Activated CD4-positive, alpha-beta memory T cell treated with anti-CD3 and anti-CD28 coated beads, Interleukin-2, amount 10 ng/mL, durations not matched to agents 7 days and 5 days (primary cell): ENCODE measurements at places on chromosomes 1 and 21. TPM values are rescaled to one million over a fixed set of nuclear protein-coding genes. Genes with fewer than 3 reads are reported as not detected.

AQP10 gene
- total RNA-seq = not detected

DNA sequence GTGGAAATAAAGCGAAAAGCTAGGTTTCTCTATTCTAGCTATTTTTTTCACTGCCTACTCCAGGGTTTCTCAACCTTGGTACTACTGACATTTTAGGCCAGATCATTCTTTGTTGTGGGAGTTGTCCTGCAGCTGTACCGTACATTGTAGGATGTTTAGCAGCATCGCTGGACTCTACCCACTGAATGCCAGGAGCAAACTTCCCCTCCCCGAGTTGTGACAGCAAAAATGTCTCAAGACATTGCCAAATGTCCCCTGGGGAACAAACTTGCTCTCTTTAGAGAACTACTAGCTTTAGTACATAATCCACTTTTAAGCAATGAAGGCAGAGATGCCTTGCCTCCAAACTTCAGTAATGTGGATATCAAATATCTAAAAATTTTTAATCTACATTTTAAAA, 122.8 kb downstream of the PLPPR5 start:
- no peak overlapping the region for H3K27ac ChIP-seq
- no peaks in the 10 kb centered on the region for H3K4me1 ChIP-seq
- H3K27me3 ChIP-seq = peaks cover 4% of the 10 kb centered on the region
- H3K36me3 ChIP-seq = peaks cover 4% of the 10 kb centered on the region

DNA sequence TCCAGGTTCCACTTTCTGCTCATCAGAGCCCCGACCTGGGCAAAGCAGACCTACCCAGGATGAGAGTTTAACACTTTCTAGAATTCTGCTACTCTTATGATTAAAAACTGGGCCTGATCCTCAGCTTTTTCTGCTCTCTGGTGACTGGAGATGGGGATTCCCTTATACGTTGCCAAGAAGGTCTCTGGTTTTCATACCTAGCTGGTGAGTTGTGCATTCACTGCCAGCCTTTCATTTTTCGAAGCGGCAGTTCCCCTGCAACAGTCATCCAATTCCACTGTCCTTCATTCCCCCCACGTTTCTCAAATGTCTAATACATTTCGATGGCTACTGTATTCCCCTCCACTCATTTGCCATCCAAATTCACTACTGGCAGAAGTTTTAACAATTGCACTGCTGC, 135.3 kb downstream of the ADSS2 start:
- H3K36me3 ChIP-seq = peaks cover 27% of the 10 kb centered on the region
- DNase-seq = no peak
- H3K4me1 ChIP-seq = peaks cover 36% of the 10 kb centered on the region
- H3K27ac ChIP-seq = no peak overlapping the region

TINAGL1 gene
- not detected for total RNA-seq

- DNase-seq = no peak
- H3K27me3 ChIP-seq = no peaks in the 10 kb centered on the region
- H3K36me3 ChIP-seq = no peaks in the 10 kb centered on the region
- peak overlapping the region; percentile 47 for H3K27ac ChIP-seq
- H3K4me1 ChIP-seq = peaks cover 80% of the 10 kb centered on the region
Observed at GRCh38 chr1:203325418-203326091, 20.2 kb downstream of the BTG2 start.

GRCh38 chr1:155320661-155321617, at the start of gene RUSC1:
Gene RUSC1, plus strand, starts transcription at chr1:155320894. Its CDS starts 880 bp downstream, at chr1:155321774.
- H3K4me1 ChIP-seq = peaks cover 46% of the 10 kb centered on the region
- H3K4me3 ChIP-seq = peak within 1 kb of the TSS; percentile 66
- peak; percentile 79 for DNase-seq
- peak within 1 kb of the TSS; percentile 46 for H3K27ac ChIP-seq
- H3K27me3 ChIP-seq = no peaks in the 10 kb centered on the region

INTS7 gene
- 28.4 TPM for total RNA-seq

DNA sequence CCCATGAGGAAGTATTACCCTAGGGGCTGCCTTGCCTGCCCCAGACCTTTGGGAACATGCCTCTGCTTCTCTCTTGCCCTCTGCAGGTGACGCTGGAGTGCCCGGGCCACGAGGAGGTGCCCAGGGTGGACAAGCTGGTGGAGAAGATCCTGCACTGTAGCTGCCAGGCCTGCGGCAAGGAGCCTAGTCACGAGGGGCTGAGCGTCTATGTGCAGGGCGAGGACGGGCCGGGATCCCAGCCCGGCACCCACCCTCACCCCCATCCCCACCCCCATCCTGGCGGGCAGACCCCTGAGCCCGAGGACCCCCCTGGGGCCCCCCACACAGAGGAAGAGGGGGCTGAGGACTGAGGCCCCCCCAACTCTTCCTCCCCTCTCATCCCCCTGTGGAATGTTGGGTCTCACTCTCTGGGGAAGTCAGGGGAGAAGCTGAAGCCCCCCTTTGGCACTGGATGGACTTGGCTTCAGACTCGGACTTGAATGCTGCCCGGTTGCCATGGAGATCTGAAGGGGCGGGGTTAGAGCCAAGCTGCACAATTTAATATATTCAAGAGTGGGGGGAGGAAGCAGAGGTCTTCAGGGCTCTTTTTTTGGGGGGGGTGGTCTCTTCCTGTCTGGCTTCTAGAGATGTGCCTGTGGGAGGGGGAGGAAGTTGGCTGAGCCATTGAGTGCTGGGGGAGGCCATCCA, 7.8 kb upstream of the HTR6 start:
- peaks cover 5% of the 10 kb centered on the region for H3K27me3 ChIP-seq
- H3K27ac ChIP-seq = no peak overlapping the region
- DNase-seq = no peak
- no peaks in the 10 kb centered on the region for H3K36me3 ChIP-seq
- no peak overlapping the region for H3K4me3 ChIP-seq
- peaks cover 22% of the 10 kb centered on the region for H3K4me1 ChIP-seq

- no peaks in the 10 kb centered on the region for H3K27me3 ChIP-seq
- H3K4me1 ChIP-seq = no peaks in the 10 kb centered on the region
- no peaks in the 10 kb centered on the region for H3K36me3 ChIP-seq
- no peak for DNase-seq
Observed at GRCh38 chr1:76625886-76626678, 241.2 kb upstream of the ST6GALNAC5 start.

SORT1 gene
- total RNA-seq = 3.2 TPM

DNA sequence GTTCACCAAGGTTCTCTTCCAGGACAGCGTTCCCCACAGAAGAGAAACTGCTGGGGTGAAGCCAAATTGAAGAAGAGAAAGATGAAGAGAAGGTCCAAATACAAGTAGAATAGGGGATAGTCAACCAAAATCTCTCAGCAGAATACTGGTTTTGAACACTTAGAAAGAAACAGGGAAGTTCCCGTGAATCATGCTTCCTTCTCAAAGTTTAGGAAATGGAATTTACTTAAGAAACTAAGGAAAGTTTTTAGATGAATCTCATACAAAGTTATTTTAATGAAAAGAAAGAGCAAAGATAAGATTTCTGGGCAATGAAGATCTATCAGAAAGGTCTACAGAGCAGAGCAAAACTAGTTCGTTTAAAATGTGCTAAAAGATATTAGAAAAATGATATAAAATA, 43.3 kb downstream of the EXO1 start:
- H3K4me1 ChIP-seq = peaks cover 8% of the 10 kb centered on the region
- H3K27ac ChIP-seq = no peak overlapping the region
- no peak overlapping the region for H3K4me3 ChIP-seq
- no peak for DNase-seq
- H3K36me3 ChIP-seq = peaks cover 32% of the 10 kb centered on the region
- no peaks in the 10 kb centered on the region for H3K27me3 ChIP-seq

- peaks cover 10% of the 10 kb centered on the region for H3K36me3 ChIP-seq
- H3K4me1 ChIP-seq = peaks cover 49% of the 10 kb centered on the region
- H3K4me3 ChIP-seq = no peak overlapping the region
- no peak for DNase-seq
- H3K27me3 ChIP-seq = no peaks in the 10 kb centered on the region
- no peak overlapping the region for H3K27ac ChIP-seq
Observed at GRCh38 chr1:165875171-165875570, 47.8 kb downstream of the UCK2 start.

DNA sequence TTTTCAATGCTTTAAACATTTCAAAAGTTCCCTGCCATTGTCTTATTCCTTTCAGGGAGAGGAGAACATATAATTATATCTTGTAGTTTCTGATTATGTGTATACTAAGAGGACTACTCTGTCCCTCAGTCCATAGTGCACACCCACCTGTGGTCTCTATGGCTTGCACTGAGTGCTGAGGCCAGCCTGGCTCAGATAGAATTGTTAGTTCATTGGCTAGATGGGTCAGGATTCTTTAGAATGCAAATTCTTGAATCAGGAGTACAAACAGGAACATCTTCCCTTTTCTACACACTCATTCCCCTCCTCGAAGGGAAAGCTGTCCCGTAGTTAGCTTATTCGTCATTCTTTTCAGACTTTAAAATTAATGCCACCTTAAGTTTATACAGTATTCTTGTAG, 8.2 kb downstream of the BACH1 start:
- H3K36me3 ChIP-seq = peaks cover 15% of the 10 kb centered on the region
- peaks cover 25% of the 10 kb centered on the region for H3K4me1 ChIP-seq
- H3K27me3 ChIP-seq = no peaks in the 10 kb centered on the region
- no peak overlapping the region for H3K27ac ChIP-seq
- no peak for DNase-seq

GRCh38 chr1:98203466-98203865, 282.6 kb upstream of the DPYD start:
- H3K36me3 ChIP-seq = no peaks in the 10 kb centered on the region
- H3K4me1 ChIP-seq = no peaks in the 10 kb centered on the region
- H3K27me3 ChIP-seq = peaks cover 2% of the 10 kb centered on the region
- H3K27ac ChIP-seq = no peak overlapping the region
- no peak for DNase-seq

PODN gene
- total RNA-seq = not detected

FOXD3 gene
- not detected for total RNA-seq

GRCh38 chr1:244751271-244751895, 84.1 kb upstream of the COX20 start:
- H3K4me1 ChIP-seq = no peaks in the 10 kb centered on the region
- no peak overlapping the region for H3K27ac ChIP-seq
- H3K27me3 ChIP-seq = no peaks in the 10 kb centered on the region

LCE1C gene
- total RNA-seq = not detected

GRCh38 chr1:145918992-145919939, 749 bp upstream of the PEX11B start:
- H3K4me1 ChIP-seq = peaks cover 45% of the 10 kb centered on the region
- H3K27ac ChIP-seq = peak overlapping the region; percentile 94
- H3K27me3 ChIP-seq = no peaks in the 10 kb centered on the region

S100A9 gene
- 0.55 TPM for total RNA-seq

LAPTM5 gene
- 481 TPM for total RNA-seq

PDE4B gene
- total RNA-seq = 46.8 TPM

HAPLN2 gene
- total RNA-seq = not detected

DNA sequence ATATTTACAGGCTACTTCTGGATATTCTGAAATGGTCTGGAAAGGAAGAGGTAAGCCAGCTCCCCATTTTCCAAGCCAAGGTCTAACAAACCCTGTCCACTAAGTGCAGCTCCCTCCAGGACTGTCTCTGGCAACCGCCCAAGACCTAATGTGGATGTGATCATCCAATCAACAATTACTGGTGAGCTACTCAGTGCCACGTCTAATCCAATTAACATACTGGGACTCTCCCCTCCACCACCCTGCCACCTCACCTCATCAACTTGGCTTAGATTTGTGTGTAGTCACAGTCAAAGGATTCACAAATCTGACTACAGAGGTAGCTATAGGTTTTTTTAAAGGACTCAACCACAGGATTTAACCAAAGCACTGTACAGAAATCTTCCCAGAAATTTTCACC, 25.4 kb upstream of the S100A7 start:
- H3K27ac ChIP-seq = no peak overlapping the region
- H3K27me3 ChIP-seq = peaks cover 33% of the 10 kb centered on the region

DNA sequence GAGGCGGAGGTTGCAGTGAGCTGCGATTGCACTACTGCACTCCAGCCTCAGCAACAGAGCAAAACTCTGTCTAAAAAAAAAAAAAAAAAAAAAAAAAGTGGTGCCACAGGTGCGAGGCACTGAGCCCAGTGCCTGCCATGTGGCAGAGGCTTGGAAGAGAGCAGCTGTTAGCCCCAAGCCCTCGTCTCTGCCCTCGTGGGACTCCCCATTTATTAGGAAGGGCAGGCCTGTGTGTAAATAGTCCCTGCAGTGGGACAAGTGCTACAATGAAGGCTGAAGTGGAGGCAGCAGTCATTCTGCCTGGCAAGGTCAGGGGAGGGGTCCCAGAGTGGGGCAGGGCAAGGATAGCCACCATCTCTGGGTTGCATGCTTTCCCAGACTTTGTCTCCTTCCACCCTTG, 6.5 kb downstream of the RPS6KA1 start:
- no peaks in the 10 kb centered on the region for H3K27me3 ChIP-seq
- no peak for DNase-seq
- H3K4me3 ChIP-seq = no peak overlapping the region
- H3K36me3 ChIP-seq = peaks cover 11% of the 10 kb centered on the region
- H3K4me1 ChIP-seq = peaks cover 81% of the 10 kb centered on the region

DNA sequence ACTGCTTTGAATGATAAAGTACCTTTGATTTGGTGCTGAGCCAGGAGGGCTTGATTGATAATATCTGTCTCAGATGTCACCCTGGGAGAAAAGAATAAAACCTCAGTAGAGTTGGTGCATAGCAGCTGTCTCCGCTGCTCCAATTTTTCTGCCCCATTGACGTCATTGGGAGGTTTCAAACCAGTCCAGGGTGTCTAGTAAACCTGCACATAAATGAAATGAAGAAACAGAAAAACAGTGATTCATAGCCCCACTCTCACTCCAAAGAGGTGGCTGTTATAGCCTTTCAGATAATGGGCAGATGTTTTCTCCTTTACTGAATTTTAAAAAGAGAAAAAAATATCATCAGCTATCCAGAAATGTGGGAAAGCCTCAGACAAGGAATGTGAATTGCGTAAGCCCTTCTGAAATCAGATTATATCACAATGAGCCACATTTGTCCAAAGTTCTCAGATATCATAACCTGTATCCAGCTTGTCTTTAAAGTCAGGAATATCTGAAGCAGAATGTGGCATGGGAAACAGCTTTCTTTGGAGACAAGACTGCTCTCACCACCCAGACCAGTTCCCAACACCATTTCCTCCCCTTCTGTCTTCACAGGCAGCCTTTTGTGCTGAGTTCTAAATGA, 351.3 kb upstream of the SGIP1 start:
- peaks cover 3% of the 10 kb centered on the region for H3K27me3 ChIP-seq
- H3K4me3 ChIP-seq = no peak overlapping the region
- H3K4me1 ChIP-seq = peaks cover 34% of the 10 kb centered on the region
- H3K27ac ChIP-seq = peak overlapping the region; percentile 62
- H3K36me3 ChIP-seq = peaks cover 3% of the 10 kb centered on the region

- no peak overlapping the region for H3K27ac ChIP-seq
- H3K4me1 ChIP-seq = no peaks in the 10 kb centered on the region
- H3K36me3 ChIP-seq = peaks cover 25% of the 10 kb centered on the region
- no peak overlapping the region for H3K4me3 ChIP-seq
Observed at GRCh38 chr1:100009458-100009857, 39.7 kb downstream of the SLC35A3 start.

PRAMEF11 gene
- not detected for total RNA-seq

GRCh38 chr1:231663211-231663792, 36.7 kb downstream of the DISC1 start:
- no peak overlapping the region for H3K4me3 ChIP-seq
- H3K27ac ChIP-seq = no peak overlapping the region
- H3K4me1 ChIP-seq = peaks cover 8% of the 10 kb centered on the region
- H3K36me3 ChIP-seq = peaks cover 12% of the 10 kb centered on the region
- no peaks in the 10 kb centered on the region for H3K27me3 ChIP-seq

GRCh38 chr1:65946376-65946775, 153.7 kb downstream of the PDE4B start:
- DNase-seq = no peak
- no peak overlapping the region for H3K4me3 ChIP-seq
